ENCODE measurements at places on chromosomes 11 and 22.
A peak's percentile ranks its signal among the peaks of the same experiment; 100 is the strongest.

DNA sequence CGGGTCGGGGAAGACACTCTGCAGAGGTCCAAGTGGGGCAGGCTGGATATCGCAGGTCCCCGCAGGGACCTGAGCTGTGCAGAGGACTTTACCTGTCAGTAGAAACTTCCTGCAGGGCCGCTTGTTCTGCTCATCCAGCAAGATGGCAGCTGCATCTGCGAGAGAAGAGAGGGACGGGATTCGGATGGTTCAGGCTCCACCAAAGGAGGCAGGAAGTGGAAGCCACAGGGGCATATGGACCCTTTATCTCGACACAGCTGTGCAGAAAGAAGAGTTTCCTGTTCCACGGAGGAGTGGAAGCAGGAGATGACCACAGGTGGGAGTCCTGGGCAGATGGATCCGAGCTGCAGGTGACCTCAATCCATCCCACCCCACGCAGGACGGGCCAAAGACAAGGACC is 22.5 kb downstream of the CABP7 start:
- H3K4me1 ChIP-seq: peaks cover 20% of the 10 kb centered on the region
- H3K4me3 ChIP-seq: no peak overlapping the region
- H3K36me3 ChIP-seq: peaks cover 58% of the 10 kb centered on the region
- no peaks in the 10 kb centered on the region for H3K27me3 ChIP-seq
- no peak overlapping the region for H3K27ac ChIP-seq

DNA sequence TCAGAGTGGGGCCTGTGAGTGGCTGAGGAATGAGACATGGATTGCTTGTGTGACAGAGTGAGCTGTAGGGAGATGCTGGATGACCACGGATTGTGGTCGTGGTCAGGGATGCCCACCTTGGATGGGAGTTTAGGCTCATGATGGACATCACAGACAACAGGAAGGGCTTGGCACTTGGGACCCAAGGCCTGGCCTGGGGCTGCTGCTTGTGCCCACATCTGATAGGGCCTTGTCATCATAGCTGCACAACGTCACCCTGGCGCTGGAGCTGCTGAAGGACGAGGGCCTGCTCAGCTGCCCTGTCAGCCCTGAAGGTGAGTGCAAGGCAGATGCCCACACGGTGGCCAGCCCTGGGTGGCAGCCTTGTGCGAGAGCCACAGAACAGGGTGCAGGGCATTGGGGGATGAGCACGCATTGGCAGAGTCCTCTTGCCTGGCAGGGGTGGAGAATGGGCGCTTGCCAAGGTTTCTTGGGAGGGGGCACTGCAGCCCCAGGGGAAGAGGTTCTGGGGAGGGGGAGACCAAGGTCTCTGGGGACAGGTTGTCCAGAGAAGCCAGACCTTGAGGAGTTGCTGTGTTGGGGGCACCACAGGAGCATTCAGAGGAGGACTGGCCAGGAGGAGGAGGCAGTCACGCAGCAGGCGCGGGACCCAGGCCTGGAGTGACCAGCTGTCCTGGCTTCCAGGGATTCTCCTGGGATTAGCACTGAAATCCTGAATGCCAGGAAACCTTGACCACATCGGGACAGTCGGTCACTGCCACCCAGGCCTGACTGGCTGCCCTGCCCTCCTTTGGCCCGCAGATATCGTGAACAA is 25.0 kb downstream of the PARVG start:
- H3K4me1 ChIP-seq: peaks cover 39% of the 10 kb centered on the region
- no peak overlapping the region for H3K27ac ChIP-seq
- peak; percentile 35 for DNase-seq
- H3K27me3 ChIP-seq: no peaks in the 10 kb centered on the region
- no peaks in the 10 kb centered on the region for H3K36me3 ChIP-seq

GRCh38 chr11:14237444-14237961 is 121.5 kb downstream of the RRAS2 start:
- H3K4me1 ChIP-seq: peaks cover 13% of the 10 kb centered on the region
- H3K27me3 ChIP-seq: no peaks in the 10 kb centered on the region
- no peak overlapping the region for H3K4me3 ChIP-seq
- no peak overlapping the region for H3K27ac ChIP-seq
- no peaks in the 10 kb centered on the region for H3K36me3 ChIP-seq

- no peaks in the 10 kb centered on the region for H3K4me1 ChIP-seq
- no peak for DNase-seq
- no peaks in the 10 kb centered on the region for H3K27me3 ChIP-seq
- H3K36me3 ChIP-seq: peaks cover 58% of the 10 kb centered on the region
- H3K27ac ChIP-seq: no peak overlapping the region
Measured at GRCh38 chr22:20793748-20794649, 20.1 kb downstream of the SERPIND1 start.

DNA sequence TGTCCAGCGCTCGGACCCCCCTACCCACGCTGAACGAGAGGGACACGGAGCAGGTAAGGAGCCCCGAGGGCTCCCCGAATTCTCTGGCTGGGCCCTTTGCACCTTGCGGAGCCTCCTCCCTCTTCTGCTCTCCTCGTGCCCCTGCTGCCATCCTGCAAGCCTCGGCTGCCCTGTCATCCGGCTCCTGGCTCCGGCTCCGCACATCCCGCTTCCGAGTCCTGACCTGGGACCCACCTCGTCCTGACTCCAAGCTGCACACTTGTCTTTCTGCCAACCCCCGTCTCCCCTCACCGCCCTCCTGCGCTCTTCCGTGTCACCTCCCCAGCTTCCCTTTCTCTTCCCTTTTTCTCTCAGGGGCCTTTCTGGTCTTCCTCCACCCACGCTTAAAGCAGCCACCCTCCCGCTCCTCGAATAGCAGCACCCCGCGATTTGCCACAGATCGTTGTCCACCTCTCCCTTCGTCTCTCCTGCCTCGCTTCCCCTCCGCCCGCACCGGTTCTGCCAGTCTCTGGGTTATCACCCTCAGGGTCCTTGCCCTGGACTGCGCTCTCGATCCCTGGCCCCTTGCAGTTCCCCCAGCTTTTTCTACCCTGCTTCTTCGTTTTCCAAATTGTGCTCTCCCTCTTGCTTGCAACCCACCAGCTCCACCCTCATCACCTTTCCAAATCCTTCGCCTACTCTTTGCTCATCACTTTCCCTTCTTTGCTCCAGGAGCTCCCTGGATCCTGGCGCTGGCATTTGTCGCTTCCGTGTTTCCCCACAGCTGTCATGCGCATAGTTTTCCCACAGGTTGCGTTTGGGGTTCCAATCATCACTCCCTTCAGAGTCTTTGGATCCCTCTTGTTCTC is 822 bp downstream of the MARK2 start:
- H3K4me3 ChIP-seq: peak overlapping the region; percentile 94
- no peaks in the 10 kb centered on the region for H3K27me3 ChIP-seq
- H3K4me1 ChIP-seq: peaks cover 36% of the 10 kb centered on the region
- peak; percentile 48 for DNase-seq

DNA sequence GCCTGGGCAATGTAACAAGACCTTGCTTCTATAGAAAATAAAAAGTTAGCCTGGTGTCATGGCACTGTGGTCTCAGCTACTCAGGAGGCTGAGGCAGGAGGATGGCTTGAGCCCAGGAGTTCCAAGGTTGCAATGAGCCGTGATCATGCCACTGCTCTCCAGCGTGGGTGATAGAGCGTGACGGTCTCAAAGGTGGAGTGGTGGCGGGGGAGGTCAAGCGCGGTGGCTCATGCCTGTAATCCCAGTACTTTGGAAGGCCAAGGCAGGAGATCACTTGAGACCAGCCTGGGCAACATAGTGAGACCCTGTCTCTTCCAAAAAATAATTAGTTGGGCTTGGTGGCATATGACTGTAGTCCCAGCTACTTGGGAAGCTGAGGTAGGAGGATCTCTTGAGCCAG is 16.7 kb upstream of the PISD start:
- H3K27me3 ChIP-seq: no peaks in the 10 kb centered on the region
- H3K4me1 ChIP-seq: peaks cover 17% of the 10 kb centered on the region
- no peak for DNase-seq
- H3K27ac ChIP-seq: no peak overlapping the region

- peak overlapping the region; percentile 35 for H3K27ac ChIP-seq
- peaks cover 46% of the 10 kb centered on the region for H3K36me3 ChIP-seq
- no peak for DNase-seq
Measured at GRCh38 chr22:23744001-23744400, 6.9 kb downstream of the ZNF70 start.

- H3K4me1 ChIP-seq: no peaks in the 10 kb centered on the region
- no peak for DNase-seq
- peaks cover 15% of the 10 kb centered on the region for H3K27me3 ChIP-seq
Measured at GRCh38 chr11:45683271-45684058, 18.0 kb upstream of the CHST1 start.

- no peaks in the 10 kb centered on the region for H3K36me3 ChIP-seq
- no peaks in the 10 kb centered on the region for H3K4me1 ChIP-seq
- no peak for DNase-seq
- H3K27ac ChIP-seq: no peak overlapping the region
Measured at GRCh38 chr11:99198215-99198614, 177.5 kb downstream of the CNTN5 start.
